ENCODE measurements at places on chromosomes 1 and 21.

DNA sequence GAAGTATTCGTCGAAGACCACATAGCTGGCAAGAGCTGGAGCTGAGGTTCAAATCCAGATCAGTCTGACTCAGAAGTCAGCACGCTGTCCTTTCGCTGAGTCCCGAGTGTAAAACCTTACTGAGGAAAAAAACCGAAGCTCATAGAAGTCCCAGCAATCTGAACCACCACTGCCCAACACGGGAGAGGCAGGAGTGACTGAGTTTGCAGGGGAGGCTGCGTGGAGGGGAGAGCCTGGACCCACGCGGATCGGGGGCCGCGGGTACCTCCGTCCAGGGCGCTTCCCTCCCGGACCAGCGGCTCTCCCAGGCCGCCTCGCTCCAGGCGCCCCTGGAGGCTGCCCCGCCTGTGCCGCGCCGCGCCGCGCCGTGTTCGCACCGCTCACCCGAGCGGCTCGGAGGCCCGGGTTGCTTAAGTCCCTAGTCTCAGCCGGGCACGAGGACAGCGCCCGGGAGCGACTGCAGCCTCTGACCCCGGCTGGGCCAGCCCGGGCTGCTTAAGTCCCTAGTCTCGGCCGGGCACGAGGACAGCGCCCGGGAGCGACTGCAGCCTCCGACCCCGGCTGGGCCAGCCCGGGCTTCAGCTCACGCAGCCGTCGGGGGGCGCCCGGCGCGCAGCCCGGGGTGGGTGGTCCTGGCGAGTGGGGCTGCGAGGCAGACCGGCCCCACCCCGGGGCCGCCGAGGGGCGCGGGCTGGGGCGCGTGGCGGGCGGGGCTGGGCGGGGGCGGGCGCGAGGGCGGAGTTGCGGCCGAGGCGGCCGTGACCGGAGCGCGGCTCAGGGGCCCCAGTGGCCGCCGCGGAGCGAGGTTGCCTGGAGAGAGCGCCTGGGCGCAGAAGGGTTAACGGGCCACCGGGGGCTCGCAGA is at the start of gene ADAMTSL4:
TSS of gene ADAMTSL4 (plus strand) at position 777 of the 864 bp plus-strand sequence. CDS start 2,881 bp downstream, outside the sequence.
- no peak for DNase-seq

- DNase-seq = no peak
Observed at GRCh38 chr1:108819878-108820277, 37.0 kb downstream of the AKNAD1 start.

- DNase-seq = peak; percentile 65
Observed at GRCh38 chr1:181166377-181167196, 78.1 kb downstream of the IER5 start.

GRCh38 chr1:221841251-221841982 is 99.5 kb upstream of the DUSP10 start:
- no peak for DNase-seq

DNA sequence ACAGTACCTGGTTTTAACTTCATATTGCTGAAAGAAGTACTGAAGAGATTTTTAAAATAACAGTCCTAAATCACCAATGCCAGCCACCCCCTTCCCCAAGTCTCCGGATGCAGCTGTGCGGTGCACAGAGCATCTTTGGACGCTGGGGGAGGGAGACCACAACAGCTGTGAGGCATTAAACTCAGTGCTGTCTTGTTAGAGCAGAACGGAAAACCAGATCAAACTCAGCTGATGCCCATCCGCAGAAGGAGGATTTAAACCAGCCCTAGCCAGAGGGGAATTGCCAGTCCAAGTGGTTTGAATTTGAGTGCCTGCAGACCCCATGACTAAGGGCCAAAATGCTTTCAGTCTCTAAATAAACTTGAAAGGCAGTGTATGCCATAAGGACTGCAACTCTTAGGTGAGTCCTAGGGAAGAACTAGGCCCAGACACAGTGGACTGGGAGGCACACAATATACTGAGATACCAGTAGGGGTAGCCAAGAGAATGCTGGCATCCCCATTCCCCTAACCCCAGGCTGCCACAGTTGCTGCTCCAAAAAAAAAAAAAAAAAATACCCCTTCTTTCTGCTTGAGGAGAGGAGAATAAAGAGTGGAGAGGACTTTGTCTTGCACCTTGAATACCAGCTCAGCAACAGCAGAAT is 576.2 kb downstream of the NEGR1 start:
- no peak for DNase-seq

- no peak for DNase-seq
Observed at GRCh38 chr1:31422505-31423319, 9.7 kb downstream of the SERINC2 start.

- no peak for DNase-seq
Observed at GRCh38 chr21:41764558-41765419, 2.1 kb downstream of the RIPK4 start.

DNA sequence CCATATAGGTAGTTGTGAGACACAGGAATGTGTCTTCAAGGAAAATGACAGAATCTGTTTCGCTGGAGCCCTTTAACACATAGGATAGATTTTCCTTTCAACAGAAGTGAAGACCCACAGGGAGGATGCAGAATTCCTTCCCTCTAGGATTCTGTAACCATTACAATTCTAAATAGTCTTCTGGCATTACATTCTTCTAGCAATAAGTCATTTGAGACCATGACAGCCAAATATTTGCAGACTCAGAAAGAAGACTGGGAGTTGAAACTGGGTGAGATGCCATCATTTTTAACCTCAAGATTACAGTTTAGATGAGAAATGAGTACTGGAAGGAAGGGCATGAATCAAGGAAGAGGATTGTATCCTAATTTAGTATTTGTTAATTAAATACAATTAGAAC is 61.6 kb downstream of the ZBTB18 start:
- no peak for DNase-seq

DNA sequence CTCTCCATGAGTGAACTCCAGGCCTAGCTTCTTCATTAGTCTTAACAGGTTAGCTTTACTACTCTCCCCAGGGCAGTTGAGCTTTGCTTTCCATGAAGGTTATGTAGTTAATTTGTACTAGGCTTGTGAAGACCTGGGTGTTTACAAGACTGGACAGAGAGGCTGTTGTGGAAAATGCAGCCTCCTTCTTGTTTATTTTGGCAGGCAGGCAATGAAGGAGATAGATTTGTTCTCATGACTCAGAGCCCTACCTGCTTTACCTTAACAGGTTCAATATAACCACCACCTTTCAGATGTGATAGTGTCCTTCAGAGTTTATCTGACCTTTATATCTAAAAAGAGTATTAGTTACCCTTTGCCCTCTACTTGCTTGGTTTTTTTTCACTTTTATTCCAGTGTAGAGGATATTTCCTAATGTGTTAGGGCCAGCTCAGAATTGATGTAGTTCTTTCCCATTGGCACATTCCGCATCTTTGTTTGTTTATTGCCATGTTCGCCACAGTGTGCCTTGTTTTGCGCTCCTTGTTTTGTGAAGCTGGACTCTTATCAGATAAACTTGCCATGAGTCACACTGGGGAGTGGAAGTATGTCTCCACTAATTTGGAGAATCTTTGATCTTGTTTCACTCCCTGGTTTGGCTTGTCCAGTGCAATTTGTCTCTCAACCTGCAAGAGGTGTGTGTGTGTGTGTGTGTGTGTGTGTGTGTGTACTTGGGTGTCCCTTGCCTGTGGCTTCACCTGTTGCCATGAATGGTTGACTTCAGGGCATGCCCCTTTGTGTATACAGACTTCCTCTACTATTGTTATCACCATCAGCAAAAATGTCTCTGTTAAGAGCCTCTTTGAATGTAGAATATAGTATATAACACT is 87.4 kb upstream of the MACF1 start:
- DNase-seq = no peak
